Nasal cavity respiratory epithelium epithelial cell of viscerocranial mucosa (primary cell): ENCODE measurements at places on chromosomes 13 and 19. TPM values are rescaled to one million over a fixed set of nuclear protein-coding genes. Genes with fewer than 3 reads are reported as not detected.

Gene ANKRD24
- 0.34 and 2.5 TPM in 2 replicates for total RNA-seq

Gene NLRP11
- total RNA-seq = not detected in 2 replicates

Gene ZNF135
- 1.7 and 7.8 TPM in 2 replicates for total RNA-seq

Gene FIZ1
- total RNA-seq = 4.8 and 5.4 TPM in 2 replicates

Gene PINLYP
- 0.50 and 1.4 TPM in 2 replicates for total RNA-seq

Gene CEACAM18
- not detected in 2 replicates for total RNA-seq
